ENCODE measurements at places on chromosomes 6 and 20. TPM values are rescaled to one million over a fixed set of nuclear protein-coding genes. Genes with fewer than 3 reads are reported as not detected.

Gene FRS3
- total RNA-seq = 1.5 TPM

DNA sequence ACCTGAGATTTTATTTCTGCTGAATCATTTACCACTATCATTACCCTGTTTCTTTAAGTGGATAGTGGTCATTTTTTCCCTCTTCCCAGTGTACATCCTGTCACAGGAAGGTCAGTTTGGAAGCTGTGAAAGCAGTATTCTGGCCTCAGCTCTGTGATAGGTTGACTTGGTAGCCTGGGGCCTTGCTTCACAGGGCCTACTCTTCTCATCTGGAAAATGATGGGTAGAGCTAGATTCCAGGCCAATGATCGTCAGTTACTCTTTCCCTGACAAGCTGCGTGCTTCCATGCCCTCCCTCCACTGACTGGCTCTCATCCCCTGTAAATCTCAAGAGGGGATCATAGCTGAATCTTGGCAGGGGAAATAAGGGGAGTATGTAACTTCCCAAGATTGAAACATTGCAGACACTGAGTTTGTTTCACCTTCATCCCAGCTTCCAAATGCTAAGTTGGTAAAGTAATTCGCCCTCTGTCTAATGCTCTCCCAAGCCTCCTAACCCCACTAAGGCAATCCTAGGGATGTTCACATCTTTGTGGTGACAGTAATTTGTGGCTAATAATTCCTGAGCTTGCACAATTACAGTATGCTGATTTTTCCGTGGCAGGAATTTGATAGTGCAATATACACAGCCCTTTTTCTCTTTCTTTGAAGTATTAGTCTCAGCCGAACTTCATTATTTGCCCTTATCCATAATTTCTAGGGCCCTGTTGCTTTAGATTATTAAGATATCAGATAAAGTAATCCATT is 51.2 kb downstream of the VAPB start:
- no peaks in the 10 kb centered on the region for H3K4me1 ChIP-seq
- H3K27me3 ChIP-seq = 0 out of 2 replicates have a peak, but pooled peaks cover 2% of the 10 kb centered on the region
- no peak for DNase-seq
- no peak overlapping the region for H3K4me3 ChIP-seq
- H3K27ac ChIP-seq = no peak overlapping the region

Gene TNFRSF21
- 0.68 TPM for total RNA-seq

GRCh38 chr6:45835721-45836437 is 179.8 kb downstream of the CLIC5 start:
- no peak overlapping the region for H3K4me3 ChIP-seq
- DNase-seq = no peak
- no peak overlapping the region for H3K27ac ChIP-seq
- no peaks in the 10 kb centered on the region for H3K36me3 ChIP-seq

Gene TFEB
- total RNA-seq = 6.5 TPM

GRCh38 chr6:69601132-69601531 is 195.7 kb downstream of the LMBRD1 start:
- DNase-seq = no peak
- H3K36me3 ChIP-seq = no peaks in the 10 kb centered on the region
- no peak overlapping the region for H3K27ac ChIP-seq
- H3K27me3 ChIP-seq = no peaks in the 10 kb centered on the region

DNA sequence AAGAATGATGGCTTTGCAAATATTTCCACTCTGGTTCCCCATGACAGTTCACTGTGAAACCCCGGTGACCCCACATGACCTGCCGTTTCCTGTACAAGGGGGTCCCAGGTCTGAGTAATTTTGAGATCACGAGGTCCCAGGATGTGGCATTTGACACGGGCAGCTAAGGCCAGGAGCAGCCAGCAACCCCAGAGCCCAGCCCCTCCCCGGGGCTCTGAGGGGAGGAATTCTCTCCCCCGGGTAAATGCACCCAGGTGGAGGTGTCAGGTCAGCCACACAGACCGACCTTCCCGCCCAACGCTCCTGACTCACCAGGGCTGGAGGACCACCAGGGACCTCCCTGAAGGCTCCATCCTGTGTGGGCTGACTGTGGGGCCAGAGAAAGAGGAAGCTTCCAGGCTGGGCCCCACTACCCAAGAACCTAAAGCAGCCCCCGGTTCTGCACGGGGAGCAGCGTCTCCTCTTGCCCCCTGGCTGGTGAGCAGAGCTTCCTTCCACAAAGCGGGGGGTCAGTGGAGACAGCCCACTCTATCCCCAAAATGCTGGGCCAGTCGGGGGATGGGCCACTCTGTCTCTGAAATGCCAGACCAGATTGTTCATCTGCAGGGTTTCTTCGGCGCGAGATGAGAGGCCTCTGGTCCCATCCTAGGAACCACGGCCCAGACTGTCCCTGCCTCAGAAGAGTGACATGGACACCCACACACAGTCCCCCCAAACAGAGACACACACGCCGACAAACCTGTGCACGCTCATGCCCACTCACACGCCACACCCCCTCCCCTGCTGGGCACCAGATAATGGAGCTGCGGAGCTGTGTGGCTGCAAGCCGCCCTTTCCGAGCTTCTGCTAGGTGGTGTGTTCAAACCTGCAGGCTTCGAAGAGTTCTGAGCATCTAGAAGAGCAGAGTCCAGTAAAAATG is 23.4 kb upstream of the SLCO4A1 start:
- no peaks in the 10 kb centered on the region for H3K27me3 ChIP-seq
- H3K27ac ChIP-seq = peak overlapping the region; percentile 87
- DNase-seq = peak; percentile 96

GRCh38 chr20:34527016-34527415 is 10.8 kb downstream of the DYNLRB1 start:
- no peak overlapping the region for H3K4me3 ChIP-seq
- peak overlapping the region; percentile 42 for H3K27ac ChIP-seq
- DNase-seq = no peak
- H3K4me1 ChIP-seq = peaks cover 58% of the 10 kb centered on the region
- H3K36me3 ChIP-seq = peaks cover 69% of the 10 kb centered on the region

GRCh38 chr6:68025764-68026163 is 609.3 kb upstream of the ADGRB3 start:
- H3K36me3 ChIP-seq = no peaks in the 10 kb centered on the region
- H3K4me1 ChIP-seq = no peaks in the 10 kb centered on the region
- H3K27ac ChIP-seq = no peak overlapping the region
- no peak for DNase-seq
- no peak overlapping the region for H3K4me3 ChIP-seq
- H3K27me3 ChIP-seq = no peaks in the 10 kb centered on the region

DNA sequence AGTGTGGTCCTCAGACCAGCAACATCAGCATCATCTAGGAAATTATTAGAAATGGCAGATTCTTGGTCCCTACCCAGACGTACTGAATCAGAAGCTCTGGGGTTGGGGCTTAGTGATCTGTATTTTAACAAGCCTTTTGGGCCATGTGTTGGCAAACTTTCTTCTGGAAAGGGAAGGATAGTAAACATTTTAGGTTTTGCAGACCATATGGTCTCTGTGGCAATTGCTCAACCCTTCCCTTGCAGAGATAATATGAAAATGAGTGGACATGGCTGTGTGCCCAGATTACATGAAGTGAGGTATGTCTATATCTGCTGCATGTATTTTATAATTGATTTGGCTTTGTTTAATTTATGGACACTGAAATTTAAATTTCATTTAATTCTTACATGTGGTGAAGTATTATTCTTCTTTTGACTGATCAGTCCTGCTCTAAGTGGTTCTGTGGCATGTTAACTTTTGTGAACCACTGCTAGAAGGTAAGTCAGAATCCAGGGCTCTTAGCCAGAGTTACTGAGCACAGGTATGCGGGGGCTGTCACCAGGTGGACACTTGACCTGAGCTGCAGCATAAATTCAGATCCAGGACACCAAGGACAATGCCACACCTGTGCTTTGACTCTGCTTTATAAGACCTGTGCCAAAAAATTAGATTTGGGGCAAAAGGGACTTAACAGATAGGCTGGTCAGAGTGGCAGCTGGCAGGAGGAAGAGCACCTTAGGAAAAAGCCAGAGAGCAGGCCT is 43.2 kb downstream of the LY86 start:
- no peaks in the 10 kb centered on the region for H3K27me3 ChIP-seq
- H3K36me3 ChIP-seq = no peaks in the 10 kb centered on the region
- H3K4me3 ChIP-seq = no peak overlapping the region
- DNase-seq = no peak

DNA sequence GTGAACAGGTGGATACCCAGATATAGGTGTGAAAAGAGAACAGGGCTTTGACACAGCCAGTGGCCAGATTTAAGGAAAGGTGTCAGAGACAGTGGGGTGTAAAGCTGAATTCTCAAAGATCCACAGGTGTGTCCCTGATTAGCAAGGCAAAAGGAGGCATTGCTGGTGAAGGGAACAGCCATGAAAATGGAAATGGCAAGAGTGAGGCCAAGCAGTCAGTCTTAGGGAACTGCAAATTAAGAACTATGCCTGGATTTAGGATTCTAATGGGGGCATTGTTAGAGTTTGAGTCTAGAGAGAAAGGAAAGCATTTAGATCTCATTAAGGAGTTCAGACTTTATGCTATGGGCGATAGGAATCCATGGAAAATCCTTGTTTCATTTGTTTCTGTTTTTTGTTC is 789.2 kb downstream of the MAFB start:
- H3K4me1 ChIP-seq = peaks cover 16% of the 10 kb centered on the region
- H3K27ac ChIP-seq = no peak overlapping the region
- DNase-seq = no peak
- H3K36me3 ChIP-seq = no peaks in the 10 kb centered on the region
- no peak overlapping the region for H3K4me3 ChIP-seq

- H3K4me1 ChIP-seq = no peaks in the 10 kb centered on the region
- no peaks in the 10 kb centered on the region for H3K27me3 ChIP-seq
- no peak overlapping the region for H3K27ac ChIP-seq
- peak; percentile 26 for DNase-seq
- peaks cover 21% of the 10 kb centered on the region for H3K36me3 ChIP-seq
Measured at GRCh38 chr6:111721753-111722154, 116.1 kb upstream of the TRAF3IP2 start.

- no peak overlapping the region for H3K27ac ChIP-seq
- no peaks in the 10 kb centered on the region for H3K4me1 ChIP-seq
- no peak overlapping the region for H3K4me3 ChIP-seq
- DNase-seq = no peak
Measured at GRCh38 chr6:26629359-26629758, 30.2 kb downstream of the ZNF322 start.

- DNase-seq = no peak
- no peak overlapping the region for H3K4me3 ChIP-seq
- H3K27ac ChIP-seq = no peak overlapping the region
- no peaks in the 10 kb centered on the region for H3K4me1 ChIP-seq
- no peaks in the 10 kb centered on the region for H3K36me3 ChIP-seq
- H3K27me3 ChIP-seq = peaks cover 62% of the 10 kb centered on the region
Measured at GRCh38 chr6:50851049-50851845, 32.6 kb downstream of the TFAP2B start.

All from SJSA1 (cell line).